ENCODE measurements at places on chromosomes 5 and 9.

DNA sequence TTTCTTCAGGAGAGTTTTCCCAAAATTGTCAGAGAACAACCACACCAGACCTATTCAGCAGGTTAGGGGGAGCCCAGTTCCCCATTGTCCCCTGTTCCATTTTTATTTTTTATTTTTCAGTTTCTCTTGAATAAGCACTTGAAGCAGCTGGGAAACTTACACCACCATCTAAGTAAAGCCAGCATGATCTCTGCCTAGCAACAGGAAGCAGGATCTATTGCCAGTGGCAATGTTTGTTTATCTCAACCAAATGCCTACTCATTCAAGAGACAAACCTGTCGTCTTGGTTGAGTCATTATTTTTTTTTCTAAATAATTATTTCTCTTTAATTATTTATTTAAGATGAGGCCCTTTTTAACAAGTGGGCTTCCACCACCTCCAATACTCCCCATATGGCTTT lies 379.3 kb downstream of the PLK2 start:
- peak; percentile 67 for DNase-seq

GRCh38 chr9:110114086-110114858 lies 93.7 kb downstream of the C9orf152 start:
- DNase-seq = no peak

DNA sequence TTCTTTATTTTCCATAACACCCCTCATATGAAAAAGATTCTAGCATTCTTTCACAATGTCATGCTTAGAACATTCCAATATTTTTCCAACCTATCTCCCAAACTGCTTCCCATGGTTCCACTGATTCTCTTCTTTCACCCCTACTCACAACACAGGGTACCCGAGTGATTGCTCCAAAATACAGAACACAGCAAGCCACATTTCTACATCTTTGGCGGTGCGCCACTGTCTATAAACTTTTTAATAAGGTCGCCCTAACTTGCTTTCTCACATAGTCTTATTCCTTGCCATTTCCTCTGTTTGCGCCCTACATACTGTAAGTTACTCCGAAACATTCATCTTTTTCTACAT lies 517.1 kb downstream of the RAB3C start:
- no peak for DNase-seq

DNA sequence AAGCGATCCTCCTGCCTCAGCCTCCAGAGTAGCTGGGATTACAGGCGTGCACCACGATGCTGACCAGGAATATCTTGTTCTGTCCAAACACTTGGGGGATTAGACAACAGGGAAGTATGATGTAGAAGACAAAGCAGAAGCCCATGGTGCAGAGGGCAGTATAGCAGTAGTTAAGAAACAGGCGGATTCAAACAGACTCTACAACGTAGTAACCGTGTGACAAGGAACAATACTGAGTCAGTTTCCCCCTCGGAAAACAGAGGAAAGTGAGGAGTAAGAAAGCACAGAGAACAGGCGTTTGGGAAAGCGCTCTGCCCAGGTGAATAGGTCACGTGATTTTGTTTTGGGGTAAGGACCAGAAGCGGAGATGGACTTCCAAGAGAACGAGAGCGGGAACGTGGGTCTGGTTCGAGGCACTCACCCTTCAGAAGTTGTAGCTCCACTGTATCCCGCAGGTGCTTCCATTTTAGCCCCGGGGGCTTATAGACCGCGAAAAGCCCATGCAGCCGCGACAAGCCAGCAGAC lies 306 bp downstream of the TRUB2 start:
- DNase-seq = no peak

DNA sequence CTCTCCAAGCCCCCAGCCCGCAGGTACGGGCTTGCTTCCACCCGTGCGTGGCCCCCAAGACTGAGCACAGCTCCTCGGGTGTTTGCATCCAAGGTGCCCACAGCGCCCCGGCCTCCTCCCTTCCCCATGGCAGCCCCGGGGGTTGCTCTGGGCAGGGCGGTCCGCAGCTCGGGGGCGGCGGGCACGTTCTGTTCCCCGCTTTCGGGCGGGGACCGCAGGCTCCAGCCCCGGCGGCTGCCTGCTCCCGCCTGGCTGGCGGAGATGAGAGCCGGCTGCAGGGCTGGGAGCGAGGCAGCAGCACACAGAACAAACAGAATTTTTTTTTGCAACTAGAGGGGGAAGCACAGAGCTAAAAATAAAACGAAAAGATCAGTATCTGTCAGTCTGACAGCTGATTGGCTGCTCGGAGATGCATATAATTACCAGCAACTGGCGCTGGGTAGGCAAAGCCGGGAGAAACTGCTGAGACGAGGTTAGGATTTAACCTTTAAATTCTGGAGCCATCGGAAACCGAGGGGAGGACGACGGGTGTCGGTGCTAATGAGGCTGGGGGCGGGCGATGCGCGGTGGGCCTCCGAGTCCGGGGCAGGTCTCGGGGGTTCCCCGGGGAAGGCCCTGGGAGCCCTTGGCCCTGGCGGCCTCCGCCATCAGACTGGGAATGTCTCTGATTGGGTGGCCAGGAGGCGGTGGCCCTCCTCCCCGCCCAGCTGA lies 142.7 kb upstream of the IER5L start:
- DNase-seq = peak; percentile 79

DNA sequence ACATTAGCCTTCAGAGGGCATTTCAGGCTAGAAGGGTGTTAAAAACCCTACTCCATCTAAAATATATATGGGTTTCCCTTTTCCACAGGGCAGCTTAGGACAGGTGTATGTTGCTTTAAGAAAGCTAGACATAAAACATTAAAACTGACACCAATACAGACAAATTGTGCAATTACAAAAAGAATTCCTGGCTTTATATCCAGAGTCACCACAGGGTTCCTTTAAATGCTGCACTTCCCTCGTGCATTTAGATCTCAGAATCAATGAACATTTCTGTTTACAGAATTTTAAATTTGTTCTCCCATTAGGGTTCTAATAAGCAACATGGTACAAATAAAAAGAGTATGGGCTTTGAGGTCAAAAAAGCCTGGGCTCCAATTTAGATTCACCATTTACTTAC lies 170.2 kb downstream of the MAPKAP1 start:
- no peak for DNase-seq

- DNase-seq = no peak
Observed at GRCh38 chr5:179321206-179321987, 23.9 kb downstream of the ADAMTS2 start.

- DNase-seq = peak; percentile 24
Observed at GRCh38 chr5:82356808-82357671, 78.9 kb upstream of the RPS23 start.

DNA sequence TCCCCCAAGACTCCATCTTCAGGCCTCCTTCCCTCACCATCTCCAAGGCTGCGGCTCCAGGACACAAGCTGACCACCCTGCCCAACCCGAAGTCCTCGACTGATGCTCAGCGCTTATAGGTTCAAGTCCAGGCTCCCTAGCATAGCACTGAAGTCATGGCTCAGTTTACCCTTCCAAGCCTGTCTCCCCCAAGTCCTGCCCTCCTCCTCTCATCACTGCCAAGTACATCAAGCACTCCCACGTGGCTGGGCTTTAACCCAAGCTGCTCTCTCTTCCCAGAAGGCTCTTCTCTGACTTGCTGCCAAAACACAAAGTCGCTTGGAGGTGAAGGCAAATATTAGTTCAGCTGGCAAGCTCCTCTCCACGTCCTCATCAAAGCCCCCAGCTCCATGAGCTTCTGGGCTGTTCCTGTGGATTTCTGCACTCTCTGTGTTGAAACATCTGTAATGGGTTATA lies 22.1 kb upstream of the MARCHF6 start:
- DNase-seq = peak; percentile 73

- no peak for DNase-seq
Observed at GRCh38 chr5:59496524-59497134, 396.9 kb downstream of the PDE4D start.

- no peak for DNase-seq
Observed at GRCh38 chr5:82331557-82331956, 53.4 kb upstream of the RPS23 start.

DNA sequence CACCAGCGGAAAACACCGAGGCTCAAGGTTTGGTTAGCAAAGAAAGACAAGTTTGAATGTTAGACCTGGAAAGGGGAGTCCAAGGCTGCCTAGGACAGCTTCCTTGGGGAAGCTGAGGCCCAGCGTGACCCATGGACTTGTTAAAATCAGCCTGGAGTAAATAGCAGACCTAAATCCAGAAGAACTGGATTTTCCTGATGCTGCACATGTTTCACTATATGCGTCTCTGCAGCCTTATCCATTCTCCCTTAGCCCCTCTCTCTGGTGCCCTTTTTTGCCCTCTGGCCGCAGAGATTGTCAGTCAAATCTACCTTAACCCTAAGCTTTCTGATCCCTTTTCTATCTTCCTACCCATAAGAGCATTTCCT lies 119.9 kb downstream of the NTRK2 start:
- no peak for DNase-seq

- DNase-seq = no peak
Observed at GRCh38 chr9:132348676-132349075, 6.1 kb downstream of the SETX start.

GRCh38 chr9:91541734-91542133 lies 118.1 kb upstream of the NFIL3 start:
- DNase-seq = no peak

DNA sequence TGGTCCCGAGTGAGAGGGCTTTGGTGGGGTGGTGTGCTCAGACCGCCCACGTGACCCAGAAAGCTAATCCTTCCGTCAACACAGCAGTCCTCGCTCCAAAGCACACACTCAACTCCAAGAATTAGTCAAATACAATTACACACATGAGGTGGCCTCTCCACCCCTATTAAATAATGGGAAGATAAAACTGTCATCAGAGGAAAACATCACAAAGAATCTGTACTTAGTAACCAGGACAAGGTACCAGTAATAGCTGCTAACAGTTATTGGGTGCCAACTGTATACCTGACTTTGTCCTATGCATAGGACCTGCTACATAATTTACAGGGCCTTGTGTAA lies 222.8 kb downstream of the HSPA4 start:
- DNase-seq = no peak

All from fibroblast of gingiva (primary cell).